ENCODE measurements at places on chromosomes 12 and 14.

DNA sequence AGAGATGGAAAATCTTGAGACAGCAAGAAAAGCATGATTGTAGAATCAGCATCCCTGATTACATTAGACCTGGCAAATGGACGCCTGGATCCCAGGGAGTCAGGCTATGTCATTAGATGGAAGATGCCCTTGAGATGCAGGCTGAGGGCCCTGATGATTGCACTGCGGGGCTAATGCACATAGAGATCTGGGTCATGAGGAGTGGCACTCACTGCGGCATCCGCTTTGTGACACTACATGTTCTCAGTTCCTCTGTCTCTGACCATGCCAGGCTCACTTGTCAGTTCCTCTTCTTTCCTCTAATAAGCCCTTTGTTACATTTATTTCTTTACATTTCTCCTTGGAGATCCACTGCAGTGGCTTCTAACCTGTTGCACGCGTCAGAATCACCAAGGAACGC is 70.1 kb upstream of the GPATCH2L start:
- no peak for DNase-seq

GRCh38 chr12:42483521-42483790 is 106.1 kb downstream of the PRICKLE1 start:
- DNase-seq = peak; percentile 81

- no peak for DNase-seq
Measured at GRCh38 chr12:57063991-57064685, 14.2 kb upstream of the MYO1A start.

DNA sequence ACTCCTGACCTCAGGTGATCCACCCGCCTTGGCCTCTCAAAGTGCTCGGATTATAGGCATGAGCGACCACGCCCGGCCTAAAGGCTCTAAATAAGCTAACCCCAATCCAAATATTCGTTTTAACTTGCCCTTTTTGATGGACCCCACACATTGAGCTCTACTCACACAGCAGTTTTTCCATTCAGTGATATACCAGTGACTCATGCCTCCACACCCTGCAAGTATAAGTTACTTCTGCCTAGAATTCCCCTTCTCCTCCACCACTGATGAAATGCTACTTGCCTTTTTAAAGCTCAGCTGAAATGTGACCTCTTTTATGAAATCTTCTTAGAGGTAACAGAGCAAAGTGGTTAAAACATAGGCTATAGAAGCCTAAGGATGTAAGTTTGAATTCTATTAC is 68.8 kb downstream of the EXOC5 start:
- no peak for DNase-seq

DNA sequence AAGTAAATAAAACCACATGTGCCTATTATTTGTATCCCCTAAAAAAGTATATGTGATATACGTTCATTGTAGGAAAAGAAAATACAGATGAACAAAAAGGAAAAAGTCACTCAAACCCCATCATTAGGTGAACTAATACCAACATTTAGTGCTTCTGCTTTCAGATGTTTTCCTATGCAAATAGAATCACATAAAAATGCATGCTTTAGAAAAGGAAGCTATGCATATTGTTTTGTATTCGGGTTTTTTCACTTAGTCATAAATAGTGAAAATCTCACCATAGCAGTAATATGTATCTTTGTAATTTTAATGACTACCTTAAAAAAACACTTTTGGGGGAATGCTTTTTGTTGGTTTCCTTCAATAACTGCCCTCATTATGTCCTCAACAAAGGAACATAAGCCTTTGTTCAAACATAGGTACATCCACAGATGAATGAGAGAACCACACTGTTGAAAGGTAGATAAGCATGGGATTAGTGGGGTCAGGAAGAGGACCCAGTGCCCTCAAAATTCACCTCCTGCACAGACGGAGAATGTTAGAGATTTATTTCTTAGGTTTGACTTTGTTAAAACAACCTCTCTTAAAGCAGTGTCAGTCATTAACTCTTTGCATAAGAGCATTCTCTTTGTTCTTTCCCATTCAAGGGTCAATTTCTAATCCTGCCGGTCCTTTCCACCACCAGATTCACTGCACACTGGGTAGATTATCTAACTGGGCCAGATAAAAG is 6.5 kb downstream of the AMDHD1 start:
- no peak for DNase-seq

DNA sequence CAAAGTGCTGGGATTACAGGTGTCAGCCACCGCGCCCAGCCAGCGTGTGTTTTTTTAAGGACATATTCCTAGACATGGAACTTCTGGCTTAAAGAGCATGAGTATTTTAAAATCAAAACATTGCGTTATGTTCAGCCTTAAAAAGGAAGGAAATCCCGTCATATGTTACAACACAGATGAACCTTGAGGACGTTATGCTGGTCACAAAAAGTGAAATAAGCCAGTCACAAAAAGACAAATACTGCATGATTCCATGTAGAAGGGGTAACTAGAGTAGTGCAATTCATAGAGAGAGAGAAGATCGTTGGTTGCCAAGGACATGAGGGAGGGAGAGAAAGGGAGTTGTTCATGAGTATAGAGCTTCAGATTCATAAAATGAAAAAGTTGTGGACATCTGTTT is 53.9 kb downstream of the ACACB start:
- no peak for DNase-seq

DNA sequence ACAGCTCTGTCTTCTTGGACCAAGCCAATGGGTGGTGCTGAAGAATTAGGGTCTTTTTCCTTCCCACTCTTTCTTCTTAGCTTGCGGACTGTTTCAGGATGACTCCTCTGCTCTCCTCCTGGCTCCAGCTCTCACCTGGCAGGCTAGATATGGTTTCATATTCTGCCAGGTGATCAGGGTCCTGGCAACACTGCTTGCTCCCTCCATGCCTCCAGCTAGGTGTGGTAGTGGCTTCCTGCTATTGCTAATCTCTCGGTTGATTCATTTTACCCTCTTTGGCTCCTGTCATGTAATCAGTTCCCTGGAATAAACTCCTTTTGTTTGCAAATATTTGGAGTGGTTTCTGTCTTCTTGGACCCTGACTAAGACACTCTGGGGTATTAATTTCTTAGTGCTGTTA is 4.3 kb upstream of the GZMH start:
- DNase-seq = no peak

DNA sequence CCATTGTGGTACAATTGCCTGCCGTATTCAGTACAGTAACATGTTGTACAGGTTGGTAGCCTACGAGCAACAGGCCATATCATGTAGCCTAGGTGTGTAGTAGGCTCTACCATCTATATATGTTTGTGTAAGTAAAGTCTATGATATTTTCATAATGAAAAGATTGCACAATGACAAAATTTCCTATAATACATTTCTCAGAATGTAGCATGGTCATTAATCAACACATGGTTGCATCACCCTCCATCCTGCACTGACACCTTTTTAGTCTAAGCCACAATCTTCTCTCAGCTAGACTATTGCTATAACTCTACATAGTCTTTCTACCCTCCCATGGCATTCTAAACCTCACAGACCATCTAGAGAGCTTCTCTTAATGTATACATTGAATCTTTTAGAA is 158.5 kb upstream of the HMGA2 start:
- DNase-seq = no peak

- DNase-seq = peak; percentile 37
Measured at GRCh38 chr12:52027085-52027843, 20.5 kb downstream of the TAMALIN start.

DNA sequence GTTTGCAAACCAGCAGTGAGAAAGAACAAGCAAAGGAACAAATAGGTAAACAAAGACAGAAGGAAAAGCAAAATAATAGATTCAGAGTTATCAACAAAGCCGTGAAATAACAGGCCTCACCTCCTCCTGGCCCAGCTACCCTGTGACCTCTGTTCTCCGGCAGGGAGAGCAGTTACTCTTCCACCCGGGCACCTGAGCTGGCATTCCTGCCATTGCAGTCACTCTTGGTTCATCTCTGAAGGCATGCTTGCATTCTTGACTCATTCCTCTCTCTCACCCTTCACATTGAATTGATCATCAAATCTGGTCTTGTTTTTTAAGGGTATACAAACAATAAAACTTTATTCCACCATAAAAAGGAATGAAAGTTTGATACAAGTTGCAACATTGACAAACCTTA is 95.1 kb downstream of the TTC8 start:
- no peak for DNase-seq

DNA sequence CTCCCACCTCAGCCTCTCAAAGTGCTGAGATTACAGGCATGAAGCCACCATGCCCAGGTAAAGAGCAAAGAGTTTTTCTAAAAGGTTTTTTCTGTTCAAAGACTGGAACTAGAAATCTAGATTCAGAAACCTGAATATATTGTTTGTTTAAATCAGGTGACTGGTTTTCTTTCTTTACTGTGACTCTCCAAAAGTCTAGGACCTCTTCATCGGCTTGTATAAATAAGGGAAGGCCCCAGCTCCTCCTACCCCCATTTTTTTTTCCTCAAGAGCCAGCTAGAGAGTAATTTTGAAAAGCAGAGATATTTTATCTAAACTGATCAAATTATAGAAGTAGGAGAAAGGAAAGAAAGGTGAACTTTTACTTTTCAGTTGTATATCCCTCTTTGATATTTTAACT is 48.0 kb downstream of the TMEM116 start:
- no peak for DNase-seq

- DNase-seq = no peak
Measured at GRCh38 chr12:111360325-111360930, 8.5 kb downstream of the PHETA1 start.

- no peak for DNase-seq
Measured at GRCh38 chr12:51847643-51848325, 734 bp downstream of the FIGNL2 start.

DNA sequence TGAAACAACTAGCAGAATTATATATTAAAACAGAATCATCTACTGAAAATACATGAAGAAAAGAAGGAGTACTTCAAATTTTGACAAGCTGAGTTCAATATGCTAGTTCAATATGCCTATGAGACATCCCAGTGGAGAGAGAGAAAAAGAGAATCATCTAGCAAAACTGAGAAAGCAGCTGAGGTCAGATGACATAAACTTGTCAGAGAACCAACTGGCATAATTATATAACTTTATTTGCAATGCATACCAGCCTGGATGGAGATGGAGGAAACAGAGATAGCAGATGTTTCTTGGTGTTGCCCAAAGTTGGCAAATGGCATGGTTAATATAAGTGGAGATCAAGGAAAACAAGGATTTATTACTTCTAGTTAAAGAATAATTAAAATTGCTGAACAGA is 148.7 kb upstream of the PDZRN4 start:
- no peak for DNase-seq

GRCh38 chr14:94307410-94307992 is 14.4 kb upstream of the SERPINA10 start:
- DNase-seq = peak; percentile 8

GRCh38 chr12:78260976-78261375 is 430.3 kb downstream of the NAV3 start:
- DNase-seq = peak; percentile 35
